ENCODE measurements at places on chromosomes 3 and 15.
A peak's percentile ranks its signal among the peaks of the same experiment; 100 is the strongest.

GRCh38 chr15:89794627-89795241 is 18.6 kb downstream of the MESP2 start:
- DNase-seq, result no peak

GRCh38 chr3:130692455-130692854 is 54.2 kb downstream of the PIK3R4 start:
- no peak for DNase-seq

DNA sequence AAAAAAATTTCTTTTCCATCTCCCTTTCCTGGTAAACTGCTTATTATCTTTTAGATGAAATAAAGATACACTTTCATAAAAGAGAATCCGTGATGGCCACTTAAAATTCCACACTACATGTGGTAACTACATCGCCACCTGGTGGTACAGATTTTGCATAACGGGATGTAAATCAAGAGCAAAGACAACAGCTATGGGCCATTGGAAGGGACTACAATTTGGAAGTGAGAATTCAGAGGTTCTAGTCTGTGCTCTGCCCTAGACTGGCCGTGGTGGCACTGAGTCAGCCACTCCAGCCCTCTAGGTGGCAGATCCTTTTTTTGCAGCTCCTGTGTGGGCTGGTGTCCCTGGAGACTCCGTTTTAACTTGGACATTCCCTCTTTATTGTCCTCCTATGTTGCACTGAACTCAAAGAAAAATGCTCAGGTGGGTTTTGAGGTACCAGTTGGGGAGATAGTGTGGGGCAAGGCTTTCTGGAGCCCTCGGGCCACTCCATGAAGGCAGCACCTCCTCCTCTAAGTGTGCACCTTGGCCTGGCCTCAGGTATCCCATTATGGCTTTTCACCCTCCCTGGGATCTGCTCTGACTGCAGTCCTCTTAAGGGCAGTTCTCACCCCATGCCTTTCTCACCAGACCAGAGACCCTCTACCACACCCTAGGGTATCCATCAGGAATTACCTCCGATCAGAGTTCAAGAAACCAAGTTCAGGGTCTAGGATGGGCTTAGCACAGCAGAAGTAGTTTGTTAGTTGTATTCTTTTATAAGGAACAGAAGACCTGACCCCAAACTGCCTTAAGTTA is 54.9 kb downstream of the SPSB4 start:
- DNase-seq, result peak; percentile 48

DNA sequence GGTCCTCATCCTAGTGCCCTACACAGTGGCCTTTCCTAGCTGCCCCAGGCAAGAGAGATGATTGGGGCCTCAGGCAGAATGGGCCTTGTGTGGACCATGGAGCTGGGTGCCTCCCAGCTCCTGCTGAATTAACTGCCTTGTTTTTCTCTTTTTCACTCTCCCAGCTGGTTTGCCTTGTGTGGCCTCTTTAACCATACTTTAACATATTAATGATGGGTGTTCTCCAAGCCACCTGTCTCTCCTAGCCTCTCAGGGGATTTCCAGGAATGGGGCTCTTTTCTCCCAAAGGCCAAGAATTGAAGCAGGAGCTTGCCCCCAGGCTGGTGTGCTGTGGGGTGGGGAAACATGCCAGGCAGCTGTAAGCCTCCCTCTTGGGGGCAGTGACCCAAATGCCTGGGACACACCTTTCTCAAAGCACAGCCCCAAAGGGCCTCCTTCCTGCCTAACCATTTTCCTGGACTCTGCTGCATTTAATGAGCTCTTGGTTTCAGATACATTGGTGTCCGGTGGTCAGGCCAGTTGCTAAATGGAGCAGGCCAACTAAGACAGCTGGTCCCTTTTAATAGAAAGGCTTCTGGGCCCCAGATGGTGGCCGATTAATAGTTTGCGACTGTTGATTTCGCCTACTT is 5.6 kb downstream of the ALPK3 start:
- DNase-seq, result no peak

- DNase-seq, result no peak
Measured at GRCh38 chr3:55440104-55440708, 46.9 kb downstream of the WNT5A start.

GRCh38 chr3:164723396-164723795 is 354.9 kb downstream of the SI start:
- no peak for DNase-seq

GRCh38 chr15:51274956-51275355 is 63.4 kb downstream of the CYP19A1 start:
- DNase-seq, result no peak

- DNase-seq, result no peak
Measured at GRCh38 chr3:2784627-2785026, 325.5 kb downstream of the IL5RA start.

DNA sequence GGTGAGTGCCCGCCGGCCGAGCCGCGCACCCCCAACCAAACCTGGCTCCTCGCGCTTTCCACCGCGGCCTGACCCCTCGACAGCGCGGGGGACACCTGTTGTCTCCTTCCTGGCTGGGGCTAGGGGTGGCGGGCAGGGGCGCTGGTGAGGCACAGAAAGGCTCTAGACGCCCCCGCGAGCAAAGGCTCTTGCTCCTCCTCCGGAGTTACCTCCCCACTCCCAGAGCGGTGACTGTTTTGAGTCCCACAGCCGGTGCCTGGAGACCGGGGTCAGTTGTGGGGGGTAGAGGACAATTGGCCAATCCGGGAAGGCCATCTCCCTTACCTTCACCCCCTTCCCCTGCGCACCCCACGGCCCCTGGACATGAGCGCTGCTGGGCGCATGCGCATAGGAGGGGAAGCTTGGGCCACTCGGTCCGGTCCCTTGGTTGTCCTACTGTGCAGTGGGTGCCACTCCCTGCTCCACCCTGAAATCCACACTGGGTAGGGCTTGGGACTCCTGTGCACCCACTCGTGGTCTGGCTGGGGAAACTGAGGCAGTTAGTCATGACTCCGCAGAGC is 554 bp downstream of the CHST13 start:
- no peak for DNase-seq

GRCh38 chr3:56792193-56792592 is 9.6 kb downstream of the ARHGEF3 start:
- no peak for DNase-seq

DNA sequence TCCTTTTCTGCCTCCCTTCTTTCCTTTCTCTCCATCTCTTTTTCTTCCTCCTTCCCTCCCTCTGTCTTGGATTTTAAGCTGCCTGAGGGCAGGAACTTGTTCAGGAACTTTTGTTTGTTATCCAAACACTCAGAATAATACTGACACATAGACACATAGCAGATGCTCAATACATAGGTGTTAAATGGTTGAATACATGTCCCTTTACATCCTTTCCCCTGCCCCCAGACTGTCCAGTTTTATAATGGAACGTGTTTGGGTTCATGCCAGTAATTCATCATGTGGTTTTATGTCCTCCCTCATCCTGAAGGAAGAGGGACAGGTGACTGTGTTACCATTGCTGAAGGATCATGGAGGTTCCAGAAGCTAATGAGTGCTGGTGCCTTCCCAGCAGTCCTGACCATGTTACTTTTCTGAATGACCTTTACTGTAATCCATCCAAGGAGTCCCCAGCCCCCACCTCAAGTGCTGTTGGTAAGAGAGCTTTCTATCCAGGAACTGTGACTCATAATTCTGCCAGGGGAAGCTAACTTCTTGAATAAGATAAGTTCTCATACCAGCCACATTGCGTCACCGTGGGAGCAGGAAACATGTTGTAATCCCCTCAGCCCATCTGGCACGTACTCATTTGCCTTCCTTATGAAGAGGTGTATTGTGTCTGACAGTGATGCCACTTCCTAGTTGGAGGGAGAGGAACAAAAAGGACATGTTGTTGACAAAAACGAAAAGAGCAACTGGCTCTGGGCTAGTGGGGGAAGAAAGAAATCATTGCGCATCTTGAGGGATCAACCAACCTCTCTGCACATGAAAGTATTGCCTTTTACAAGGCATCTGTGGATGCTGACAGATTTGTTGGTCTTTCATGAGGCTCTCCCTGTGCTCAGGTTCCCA is 52.4 kb downstream of the IL1RAP start:
- DNase-seq, result no peak

- no peak for DNase-seq
Measured at GRCh38 chr3:190575437-190576185, 61.7 kb downstream of the IL1RAP start.

DNA sequence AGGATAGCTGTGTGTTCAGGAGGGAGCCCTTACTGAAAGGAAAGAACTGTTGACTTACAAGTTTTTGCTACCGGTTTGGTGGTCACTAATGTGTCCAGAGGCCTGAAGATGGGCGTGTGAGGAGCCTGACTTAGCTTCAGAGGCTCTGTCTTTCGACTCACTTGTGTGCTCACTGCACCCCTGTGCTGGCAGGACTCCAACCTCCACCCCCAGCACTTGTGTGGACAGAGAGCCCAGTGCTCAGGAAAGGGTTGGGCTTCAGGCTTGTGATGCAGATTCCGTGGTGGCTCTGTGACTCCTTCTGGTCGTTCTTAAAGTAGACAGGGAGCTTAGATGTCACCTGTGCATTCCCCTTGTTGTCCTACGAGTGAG is 100.9 kb downstream of the PGPEP1L start:
- DNase-seq, result no peak

GRCh38 chr3:177061369-177061768 is 135.9 kb downstream of the TBL1XR1 start:
- DNase-seq, result no peak

DNA sequence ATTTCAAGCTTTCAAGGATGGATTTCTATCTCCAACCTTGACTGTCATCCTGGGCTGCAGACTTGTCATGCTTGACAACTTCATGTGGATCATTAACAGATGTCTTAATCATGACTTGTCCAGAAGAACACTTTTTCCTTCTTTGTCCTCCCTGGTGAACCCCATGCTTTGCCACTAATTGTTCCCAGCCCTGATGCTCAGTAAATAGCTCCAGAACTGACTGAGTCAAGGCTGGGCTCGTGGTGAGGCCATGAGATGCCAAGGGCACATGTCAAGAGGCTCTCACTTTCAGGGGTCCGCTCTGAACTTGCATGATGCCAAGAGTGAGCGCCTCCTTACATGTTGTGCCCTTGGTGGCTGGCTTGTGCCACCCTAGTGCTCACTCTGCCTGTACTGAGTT is 48.9 kb upstream of the KY start:
- no peak for DNase-seq

DNA sequence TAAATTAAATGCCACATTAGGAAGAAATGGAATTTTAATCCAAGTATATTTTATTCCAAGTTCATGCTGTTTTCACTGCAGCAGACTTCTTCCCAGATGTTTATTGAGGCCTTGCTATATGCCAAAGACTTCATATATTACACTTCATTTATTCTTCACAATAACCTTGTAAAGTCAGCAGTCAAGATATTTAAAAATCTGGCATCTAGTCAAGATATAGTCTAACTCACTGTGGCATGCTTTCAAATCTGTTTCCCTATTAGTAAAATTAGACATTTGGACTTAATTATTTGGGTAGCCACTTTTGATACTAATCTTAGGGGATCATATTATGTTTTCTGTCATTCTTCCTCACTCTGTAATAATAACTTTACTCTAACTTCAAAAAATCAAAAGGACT is 81.5 kb upstream of the VGLL3 start:
- DNase-seq, result no peak

DNA sequence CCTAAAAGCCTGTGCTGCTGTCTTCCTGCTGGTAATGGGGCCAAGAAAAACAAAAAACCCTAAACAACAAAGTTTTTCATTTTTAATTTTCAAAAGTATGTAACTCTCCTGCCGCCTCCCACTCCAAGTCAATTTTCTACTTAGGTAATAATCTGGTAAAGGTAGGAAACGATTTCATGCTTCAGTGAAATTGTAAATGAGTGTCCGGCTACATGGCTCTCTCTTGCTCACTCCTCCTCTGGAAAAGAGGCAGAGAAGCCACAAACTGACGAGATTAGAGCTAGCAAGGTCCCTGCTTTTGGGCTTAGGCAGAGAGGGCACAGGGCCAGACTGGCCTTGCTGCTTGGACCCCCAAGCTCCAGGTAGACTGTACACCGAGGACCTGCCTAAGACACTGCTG is 23.5 kb downstream of the KLHL25 start:
- no peak for DNase-seq

- DNase-seq, result no peak
Measured at GRCh38 chr3:105938806-105939205, 70.0 kb upstream of the CBLB start.

DNA sequence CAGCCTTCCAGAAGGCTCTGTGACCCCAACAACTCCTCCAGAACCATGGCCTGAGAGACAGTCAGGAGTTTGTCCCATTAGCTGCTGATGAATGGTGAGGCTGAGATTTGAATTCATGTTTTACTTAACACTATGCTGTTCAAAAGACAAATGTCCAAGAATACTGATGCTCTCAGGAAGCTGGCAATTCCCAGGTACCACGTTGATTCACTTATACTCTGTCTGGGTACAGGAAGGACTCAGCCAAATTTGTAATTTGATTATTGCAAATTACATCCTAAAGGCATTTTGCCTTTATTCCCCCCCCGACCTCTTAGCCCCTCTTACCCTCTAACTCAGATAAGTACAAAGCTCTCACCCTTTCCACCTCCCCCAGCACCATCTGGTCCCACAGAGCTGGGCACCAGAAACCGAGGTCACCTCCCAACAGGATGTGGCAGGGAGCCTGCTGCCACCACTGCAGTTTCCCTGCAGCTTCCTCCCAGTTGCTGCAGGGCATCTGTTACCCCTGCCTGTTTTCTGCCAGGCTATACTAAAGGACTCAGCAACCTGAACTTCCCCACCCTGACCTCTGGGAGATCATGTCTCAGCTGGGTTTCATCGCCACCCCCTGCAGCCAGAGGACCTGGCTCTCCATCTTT is 33.6 kb downstream of the EAF1 start:
- no peak for DNase-seq

DNA sequence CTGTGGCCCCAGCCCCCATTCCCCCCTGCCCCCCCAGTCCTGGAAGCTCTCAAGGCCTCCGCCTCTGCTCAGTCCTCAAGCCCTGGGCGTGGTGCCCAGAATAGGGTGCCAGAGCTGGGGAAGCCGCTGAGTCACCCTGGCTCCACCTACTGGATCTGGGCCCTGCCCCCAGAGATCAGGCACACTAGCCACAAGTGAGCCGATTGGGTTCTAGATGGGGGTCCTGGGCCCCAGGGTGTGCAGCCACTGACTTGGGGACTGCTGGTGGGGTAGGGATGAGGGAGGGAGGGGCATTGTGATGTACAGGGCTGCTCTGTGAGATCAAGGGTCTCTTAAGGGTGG is 5.7 kb downstream of the EIF4G1 start:
- peak; percentile 52 for DNase-seq

- DNase-seq, result peak; percentile 25
Measured at GRCh38 chr3:58585005-58585786, 8.0 kb upstream of the FAM107A start.

DNA sequence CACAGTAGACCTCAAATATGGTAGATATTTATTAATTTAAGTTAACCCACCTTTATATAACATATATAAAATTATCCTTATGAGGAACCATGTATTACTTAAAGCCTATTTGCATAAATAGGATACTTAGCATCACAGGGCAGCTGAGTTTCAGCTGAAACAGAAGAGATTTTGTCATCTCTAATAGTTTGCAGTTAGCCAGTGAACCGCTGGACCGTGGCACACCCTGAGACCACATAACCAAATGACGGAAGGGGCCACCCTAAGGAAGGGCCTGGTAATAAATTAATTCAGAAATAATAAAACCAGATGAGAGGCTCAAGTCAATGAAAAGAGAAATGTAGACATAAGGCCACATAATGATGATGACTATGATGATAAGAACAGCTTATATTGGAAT is 107.7 kb downstream of the MYO5A start:
- DNase-seq, result no peak

GRCh38 chr3:14307656-14308302 is 94.6 kb upstream of the SLC6A6 start:
- DNase-seq, result no peak
